ENCODE measurements at places on chromosomes 3 and 15.

GRCh38 chr3:24470277-24470676, 24.4 kb downstream of the THRB start:
- no peak for DNase-seq
- H3K27me3 ChIP-seq = no peaks in the 10 kb centered on the region
- H3K4me1 ChIP-seq = no peaks in the 10 kb centered on the region
- no peak overlapping the region for H3K27ac ChIP-seq
- H3K4me3 ChIP-seq = no peak overlapping the region

- no peaks in the 10 kb centered on the region for H3K36me3 ChIP-seq
- no peak overlapping the region for H3K27ac ChIP-seq
- H3K27me3 ChIP-seq = no peaks in the 10 kb centered on the region
- no peak overlapping the region for H3K4me3 ChIP-seq
Measured at GRCh38 chr3:140995881-140996280, 54.2 kb downstream of the SLC25A36 start.

DNA sequence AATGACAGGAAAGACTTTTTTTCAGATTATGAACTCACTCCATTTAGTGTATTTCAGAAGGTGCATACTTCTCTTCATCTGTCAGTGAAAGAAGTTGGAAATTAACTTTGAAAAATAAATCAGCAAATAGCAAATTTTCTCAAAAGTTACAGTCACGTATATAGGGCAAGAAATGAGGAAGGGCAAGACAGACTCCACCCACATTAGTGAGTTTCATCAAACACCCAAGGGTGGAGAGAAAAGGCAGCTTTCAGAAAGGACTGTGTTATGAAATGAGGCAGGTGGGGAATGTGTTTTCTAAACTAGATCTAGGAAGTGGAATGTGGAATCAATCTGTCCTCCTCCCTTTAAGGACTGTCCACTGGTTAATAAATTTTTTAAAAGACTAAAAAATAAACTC, 2.9 kb downstream of the SLC22A13 start:
- no peak for DNase-seq
- no peaks in the 10 kb centered on the region for H3K27me3 ChIP-seq
- H3K36me3 ChIP-seq = no peaks in the 10 kb centered on the region
- no peaks in the 10 kb centered on the region for H3K4me1 ChIP-seq
- no peak overlapping the region for H3K4me3 ChIP-seq
- H3K27ac ChIP-seq = no peak overlapping the region

GRCh38 chr15:42133886-42134502, 22.4 kb downstream of the PLA2G4F start:
- H3K27ac ChIP-seq = no peak overlapping the region
- peak; percentile 36 for DNase-seq
- H3K27me3 ChIP-seq = no peaks in the 10 kb centered on the region
- no peak overlapping the region for H3K4me3 ChIP-seq

DNA sequence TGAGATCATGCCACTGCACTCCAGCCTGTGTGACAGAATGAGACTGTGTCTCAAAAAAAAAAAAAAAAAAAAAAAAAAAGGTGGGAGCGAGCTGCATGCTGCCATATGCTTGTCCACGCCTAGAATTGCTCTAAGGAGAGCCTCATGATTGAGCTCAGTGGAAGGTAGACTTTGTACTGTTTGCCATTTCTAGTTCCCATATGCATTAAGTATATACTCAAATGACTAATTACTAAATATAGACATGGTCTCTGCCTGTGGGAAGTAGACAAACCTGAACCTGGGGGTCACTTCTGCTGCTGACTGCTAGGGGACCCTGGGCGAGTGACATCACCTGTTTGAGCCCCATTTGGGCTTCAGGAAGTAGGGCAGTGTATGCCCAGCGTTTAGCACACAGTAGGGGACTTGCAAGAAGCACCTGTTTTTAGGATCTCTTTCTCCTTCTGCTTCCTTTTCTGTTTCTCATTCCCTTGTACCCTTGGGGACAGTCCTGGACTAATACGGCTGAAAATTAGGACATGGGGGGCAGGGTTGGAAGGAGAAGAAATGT, 27.2 kb downstream of the PRKCD start:
- H3K36me3 ChIP-seq = peaks cover 69% of the 10 kb centered on the region
- no peak overlapping the region for H3K27ac ChIP-seq
- no peak for DNase-seq
- H3K4me3 ChIP-seq = no peak overlapping the region

GRCh38 chr3:40827942-40828688, 303.4 kb downstream of the ZNF621 start:
- H3K27ac ChIP-seq = no peak overlapping the region
- H3K27me3 ChIP-seq = no peaks in the 10 kb centered on the region
- H3K36me3 ChIP-seq = no peaks in the 10 kb centered on the region
- H3K4me1 ChIP-seq = no peaks in the 10 kb centered on the region

- H3K27me3 ChIP-seq = no peaks in the 10 kb centered on the region
- H3K4me1 ChIP-seq = peaks cover 72% of the 10 kb centered on the region
- peak overlapping the region; percentile 83 for H3K27ac ChIP-seq
- no peak for DNase-seq
Measured at GRCh38 chr3:152258448-152259393, 10.0 kb upstream of the MBNL1 start.

DNA sequence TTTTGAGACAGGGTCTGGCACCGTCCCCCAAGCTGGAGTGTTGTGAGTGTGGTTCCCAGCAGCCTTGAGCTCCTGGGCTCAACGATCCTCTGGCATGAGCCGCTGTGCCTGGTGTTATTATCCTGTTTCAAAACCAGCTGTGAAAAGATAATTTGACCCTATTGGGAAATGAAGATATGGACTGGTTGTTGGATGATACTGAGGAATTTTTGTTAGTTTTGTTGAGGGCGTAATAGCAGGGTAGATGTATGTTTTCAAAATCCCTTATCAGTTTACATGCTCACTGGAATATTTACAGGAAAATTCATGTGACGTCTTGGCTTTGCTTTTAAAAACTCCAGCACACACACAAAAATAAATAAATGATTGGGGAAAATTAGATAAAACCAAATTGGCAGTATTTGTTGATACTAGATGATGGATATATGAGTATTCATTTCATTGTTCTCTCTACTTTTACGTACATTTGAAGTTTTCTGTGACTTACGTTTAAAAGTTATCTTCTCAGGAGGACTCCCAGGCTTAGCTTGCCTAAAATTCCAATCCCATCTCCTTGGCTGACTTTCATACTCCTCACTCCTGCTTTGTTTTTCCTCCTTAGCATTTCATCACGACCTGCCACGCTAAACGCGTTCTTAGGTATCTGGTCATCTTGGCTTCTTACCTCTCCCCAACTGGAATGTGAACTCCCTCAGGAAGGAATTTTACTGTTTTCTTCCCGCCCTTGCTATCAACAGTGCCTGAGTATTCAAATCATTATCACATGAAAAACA, 56.8 kb upstream of the TFRC start:
- no peak for DNase-seq
- no peak overlapping the region for H3K27ac ChIP-seq
- H3K4me3 ChIP-seq = no peak overlapping the region
- no peaks in the 10 kb centered on the region for H3K36me3 ChIP-seq
- H3K4me1 ChIP-seq = no peaks in the 10 kb centered on the region

DNA sequence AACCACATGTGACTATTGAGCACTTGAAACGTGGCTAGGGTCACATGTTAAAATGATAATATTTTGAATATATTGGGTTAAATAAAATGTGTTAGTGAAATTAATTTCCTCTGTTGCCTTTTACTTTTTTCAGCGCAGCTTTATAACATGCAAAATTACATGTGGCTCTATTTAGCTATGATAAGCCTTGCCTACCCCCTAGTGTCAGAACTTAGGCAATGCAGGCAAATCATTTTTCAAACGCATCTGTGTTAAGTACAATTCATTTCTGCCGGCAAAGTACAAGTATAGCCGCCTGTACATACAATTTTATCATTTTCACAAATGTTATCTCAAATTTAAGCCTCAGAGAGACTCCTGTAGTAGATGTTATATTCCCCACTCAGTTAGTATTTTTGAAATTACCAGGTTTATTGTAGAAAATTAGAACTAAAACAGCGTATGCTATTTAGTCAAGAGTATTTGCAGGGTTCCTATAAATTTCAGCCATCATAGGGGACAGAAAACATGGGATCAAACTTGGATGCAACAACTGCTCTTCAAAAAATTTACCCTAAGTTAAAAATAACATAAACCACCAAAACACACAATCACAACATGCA, 56.1 kb downstream of the TAFA4 start:
- no peaks in the 10 kb centered on the region for H3K36me3 ChIP-seq
- no peak for DNase-seq
- H3K27ac ChIP-seq = no peak overlapping the region
- H3K4me3 ChIP-seq = no peak overlapping the region
- no peaks in the 10 kb centered on the region for H3K4me1 ChIP-seq
- no peaks in the 10 kb centered on the region for H3K27me3 ChIP-seq

DNA sequence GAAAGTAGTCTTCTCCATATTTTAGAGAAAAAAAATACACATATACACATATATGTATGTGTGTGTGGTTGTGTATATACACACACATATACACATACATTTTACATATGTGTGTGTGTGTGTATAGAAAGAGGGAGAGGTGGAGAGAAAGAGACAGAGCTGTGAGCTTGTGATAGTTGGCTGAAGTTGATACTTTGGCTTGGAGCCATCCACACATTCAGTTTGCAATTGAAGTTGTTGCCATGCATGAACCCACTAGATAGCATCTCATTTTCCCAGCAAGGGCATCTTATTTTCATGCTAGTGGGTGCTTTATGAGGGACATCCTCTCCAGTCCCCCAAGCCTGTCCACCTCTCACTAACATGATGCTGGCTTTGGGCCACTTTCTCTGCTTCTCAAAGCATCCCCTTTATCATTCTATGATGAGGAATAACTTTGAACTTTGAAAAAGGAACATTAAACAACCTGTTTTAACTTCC, 228.6 kb downstream of the ZNF621 start:
- H3K36me3 ChIP-seq = no peaks in the 10 kb centered on the region
- no peaks in the 10 kb centered on the region for H3K4me1 ChIP-seq
- no peak overlapping the region for H3K4me3 ChIP-seq
- DNase-seq = no peak

DNA sequence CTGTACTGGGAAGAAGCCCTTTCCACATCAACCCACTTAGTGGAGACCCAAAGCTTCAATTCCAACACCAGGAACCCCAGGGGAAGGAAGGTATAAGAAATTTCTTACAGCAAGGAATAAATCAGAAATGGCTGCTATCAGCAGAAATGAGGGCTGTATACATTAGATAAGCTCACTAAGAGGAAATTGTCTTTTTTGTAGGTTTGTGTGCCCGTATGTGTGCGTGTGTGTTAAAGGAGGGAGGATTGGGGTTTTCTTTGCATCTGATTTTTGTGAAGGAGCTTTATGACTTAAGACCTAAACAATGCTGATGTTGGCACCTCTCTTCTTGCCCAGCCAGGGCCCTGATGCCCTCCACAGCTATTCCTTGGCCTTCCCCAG, 18.6 kb downstream of the ARRDC4 start:
- H3K4me1 ChIP-seq = peaks cover 12% of the 10 kb centered on the region
- H3K27ac ChIP-seq = no peak overlapping the region
- H3K27me3 ChIP-seq = no peaks in the 10 kb centered on the region
- no peak for DNase-seq

- no peaks in the 10 kb centered on the region for H3K36me3 ChIP-seq
- H3K4me1 ChIP-seq = no peaks in the 10 kb centered on the region
- no peak overlapping the region for H3K4me3 ChIP-seq
- no peak for DNase-seq
- no peak overlapping the region for H3K27ac ChIP-seq
Measured at GRCh38 chr3:131361464-131362421, 19.8 kb upstream of the NUDT16 start.

GRCh38 chr3:133856316-133856715, 39.4 kb downstream of the RAB6B start:
- no peak overlapping the region for H3K4me3 ChIP-seq
- DNase-seq = no peak
- no peaks in the 10 kb centered on the region for H3K36me3 ChIP-seq

GRCh38 chr3:193943851-193944517, 192.0 kb upstream of the HES1 start:
- H3K27me3 ChIP-seq = no peaks in the 10 kb centered on the region
- H3K27ac ChIP-seq = no peak overlapping the region
- H3K4me1 ChIP-seq = no peaks in the 10 kb centered on the region
- no peak overlapping the region for H3K4me3 ChIP-seq
- no peak for DNase-seq

DNA sequence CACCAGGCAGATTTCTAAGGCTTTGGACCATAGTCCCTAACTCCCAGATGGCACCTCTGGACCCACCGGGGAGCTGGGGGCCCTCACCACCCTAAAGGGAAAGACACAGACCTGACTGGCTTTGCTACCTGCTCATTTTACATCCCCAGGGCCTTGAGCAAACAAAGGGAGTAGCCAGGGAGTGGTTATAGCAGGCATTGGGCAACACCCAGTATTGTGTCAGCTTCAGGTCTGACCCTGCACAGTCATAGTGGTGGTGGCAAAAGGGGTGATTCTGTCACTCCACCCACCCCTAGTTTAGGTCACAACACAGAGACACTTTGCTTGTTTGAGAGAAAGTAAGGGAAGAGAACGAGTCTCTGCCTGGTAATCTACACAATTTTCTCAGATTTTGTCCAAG, 352.5 kb downstream of the DIPK2A start:
- H3K27ac ChIP-seq = no peak overlapping the region
- no peaks in the 10 kb centered on the region for H3K36me3 ChIP-seq
- no peaks in the 10 kb centered on the region for H3K27me3 ChIP-seq
- no peak for DNase-seq
- H3K4me3 ChIP-seq = no peak overlapping the region
- no peaks in the 10 kb centered on the region for H3K4me1 ChIP-seq

GRCh38 chr3:27679691-27680090, 42.4 kb downstream of the EOMES start:
- no peaks in the 10 kb centered on the region for H3K27me3 ChIP-seq
- H3K27ac ChIP-seq = no peak overlapping the region
- no peak overlapping the region for H3K4me3 ChIP-seq

- H3K36me3 ChIP-seq = no peaks in the 10 kb centered on the region
- no peaks in the 10 kb centered on the region for H3K27me3 ChIP-seq
- no peak overlapping the region for H3K27ac ChIP-seq
- no peaks in the 10 kb centered on the region for H3K4me1 ChIP-seq
Measured at GRCh38 chr3:138691351-138691750, 82.8 kb downstream of the FAIM start.

DNA sequence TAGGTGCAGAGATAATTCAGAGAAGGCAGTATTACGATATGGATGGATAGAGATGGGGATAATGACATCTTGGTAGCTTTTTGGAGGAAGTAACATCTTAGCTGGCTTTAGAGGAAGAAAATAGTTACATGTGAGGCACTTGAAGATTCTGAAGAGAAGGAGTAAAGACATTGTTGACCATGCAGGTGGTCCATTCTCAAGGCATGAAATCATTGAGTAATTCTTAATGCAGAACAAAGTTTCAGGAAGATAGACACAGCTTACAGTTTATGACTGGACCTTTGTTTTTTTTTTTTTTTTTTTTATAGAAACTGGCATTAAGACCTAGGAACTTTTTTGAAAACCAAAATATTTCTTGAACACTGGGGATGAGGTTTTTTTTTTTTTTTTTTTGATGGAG, 28.2 kb downstream of the MBNL1 start:
- H3K4me3 ChIP-seq = no peak overlapping the region
- peak overlapping the region; percentile 24 for H3K27ac ChIP-seq
- peaks cover 78% of the 10 kb centered on the region for H3K4me1 ChIP-seq
- H3K27me3 ChIP-seq = no peaks in the 10 kb centered on the region
- peaks cover 10% of the 10 kb centered on the region for H3K36me3 ChIP-seq

GRCh38 chr3:22835041-22835440, 368.1 kb upstream of the UBE2E2 start:
- H3K27ac ChIP-seq = no peak overlapping the region
- no peaks in the 10 kb centered on the region for H3K4me1 ChIP-seq
- DNase-seq = no peak
- no peaks in the 10 kb centered on the region for H3K36me3 ChIP-seq

- H3K36me3 ChIP-seq = no peaks in the 10 kb centered on the region
- no peak for DNase-seq
Measured at GRCh38 chr15:88126695-88127431, 129.7 kb downstream of the NTRK3 start.

GRCh38 chr3:157460253-157460652, 23.6 kb downstream of the PTX3 start:
- H3K27ac ChIP-seq = no peak overlapping the region
- DNase-seq = no peak
- no peaks in the 10 kb centered on the region for H3K27me3 ChIP-seq

Measured in naive thymus-derived CD4-positive, alpha-beta T cell (primary cell).